Mucosa of descending colon (tissue), 3 donors: ENCODE measurements at places on chromosomes 3 and 15.

GRCh38 chr15:29542994-29543393, 273.4 kb upstream of the NSMCE3 start:
- DNase-seq, result no peak

GRCh38 chr3:40885430-40885829, 313.9 kb upstream of the CTNNB1 start:
- no peak for DNase-seq

- DNase-seq, result no peak
Observed at GRCh38 chr3:108030960-108031359, 59.9 kb downstream of the CD47 start.

DNA sequence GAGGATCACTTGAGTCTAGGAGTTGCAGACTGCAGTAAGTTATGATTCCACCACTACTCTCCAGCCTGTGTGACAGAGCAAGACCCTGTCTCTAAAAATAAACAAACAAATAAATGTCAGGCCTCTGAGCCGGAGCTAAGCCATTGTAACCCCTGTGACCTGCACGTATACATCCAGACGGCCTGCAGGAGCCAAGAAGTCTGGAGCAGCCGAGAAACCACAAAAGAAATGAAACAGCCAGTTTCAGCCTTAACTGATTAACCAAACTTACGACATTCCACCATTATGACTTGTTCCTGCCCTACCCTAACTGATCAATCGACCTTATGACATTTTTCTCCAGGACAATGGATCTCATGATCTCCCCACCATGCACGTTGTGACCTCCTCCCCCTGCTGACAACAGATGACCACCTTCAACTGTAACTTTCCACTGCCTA, 32.5 kb upstream of the ZKSCAN7 start:
- no peak for DNase-seq

GRCh38 chr3:61771976-61772375, 210.6 kb downstream of the PTPRG start:
- no peak for DNase-seq

DNA sequence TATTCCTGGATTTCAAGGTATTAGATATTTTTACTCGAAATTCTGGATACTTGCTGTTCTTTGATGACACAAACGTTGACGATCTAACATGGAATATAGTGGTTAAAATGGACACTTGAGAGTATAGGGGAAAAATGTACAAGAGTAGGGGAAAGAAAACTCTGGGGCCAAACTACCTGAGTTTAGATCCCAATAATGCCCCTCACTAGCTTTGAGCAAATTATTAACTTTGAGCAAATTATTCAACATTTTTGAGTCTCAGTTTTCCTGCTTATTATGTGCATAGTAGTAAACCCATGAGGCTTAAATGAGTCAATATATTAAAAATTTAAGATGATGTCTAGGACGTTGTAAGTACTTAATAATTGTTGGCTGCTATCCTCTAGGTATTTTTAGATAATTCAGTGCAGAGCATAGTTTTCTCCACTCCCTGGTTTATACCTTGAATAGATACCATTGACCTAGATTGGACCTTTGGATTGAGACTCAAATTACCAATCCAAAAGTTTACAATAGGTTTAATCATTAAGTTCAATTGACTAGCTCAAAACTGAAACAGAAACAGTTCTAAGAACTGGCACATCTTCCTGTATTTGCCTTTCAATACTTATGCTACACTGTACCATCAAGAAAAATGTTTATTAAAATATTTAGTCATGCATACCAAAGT, 4.5 kb downstream of the ADGRG7 start:
- DNase-seq, result no peak
